Activated T-helper 2 cell treated with anti-CD3 and anti-CD28 coated beads, Interferon-gamma antibody, Interleukin-2, Interleukin-4, amounts not matched to agents 10 μg/mL and 5 μg/mL and 100 μg/mL, durations not matched to agents 14 hours and 24 hours and 36 hours (primary cell): ENCODE measurements at places on chromosomes 16 and 17. TPM values are rescaled to one million over a fixed set of nuclear protein-coding genes. Genes with fewer than 3 reads are reported as not detected.

MSLN gene
- not detected in 2 replicates for total RNA-seq

CACNG5 gene
- not detected in 2 replicates for total RNA-seq

RNF222 gene
- total RNA-seq = not detected in 2 replicates

TBC1D3B gene
- total RNA-seq = 10.0 and 10.8 TPM in 2 replicates

PYY gene
- total RNA-seq = 0.18 TPM in 1 of 2 replicates, not detected in the other

CYGB gene
- not detected in 2 replicates for total RNA-seq

CNTD1 gene
- total RNA-seq = 0.09 TPM in 1 of 2 replicates, not detected in the other

- no peak overlapping the region for H3K4me3 ChIP-seq
- H3K27ac ChIP-seq = no peak overlapping the region
- no peak for DNase-seq
- no peaks in the 10 kb centered on the region for H3K27me3 ChIP-seq
Measured at GRCh38 chr16:73231944-73232554, 184.1 kb upstream of the ZFHX3 start.

DNA sequence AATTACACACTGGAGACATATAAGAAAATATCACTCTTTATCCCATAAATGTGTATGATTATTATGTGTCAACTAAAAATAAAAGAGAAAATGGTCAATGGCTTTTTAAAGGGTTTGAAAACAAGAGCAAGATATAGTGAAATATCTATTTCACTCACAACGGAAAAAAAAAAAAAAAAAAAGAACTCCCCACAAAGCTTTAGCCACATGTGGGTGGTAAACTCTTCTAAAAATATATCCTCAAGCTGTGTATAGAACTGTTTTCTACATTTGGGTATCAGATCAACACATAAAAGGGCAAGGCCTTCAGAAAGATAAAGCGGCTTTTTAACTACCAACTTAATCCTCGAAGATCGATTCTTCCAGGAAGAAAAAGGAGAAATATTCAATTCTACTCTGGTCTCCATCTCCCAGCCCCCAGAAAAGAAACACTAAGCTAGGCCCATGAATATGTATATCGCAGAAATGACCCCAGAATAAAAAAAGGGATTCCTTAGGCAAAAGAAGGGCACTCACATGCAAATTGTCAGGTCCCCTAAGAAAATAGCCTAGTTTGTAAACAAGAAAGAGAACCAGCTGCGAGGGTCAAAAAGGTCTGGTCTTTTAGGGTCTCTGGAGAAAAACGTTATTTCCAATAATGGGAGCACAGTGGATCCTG, 4.4 kb downstream of the LITAF start:
- peak overlapping the region; percentile 71 for H3K4me3 ChIP-seq
- peak overlapping the region; percentile 92 for H3K27ac ChIP-seq
- peaks cover 55% of the 10 kb centered on the region for H3K4me1 ChIP-seq
- no peak for DNase-seq

GRCh38 chr17:73318836-73319235, 7.0 kb upstream of the CDC42EP4 start:
- no peaks in the 10 kb centered on the region for H3K4me1 ChIP-seq
- H3K36me3 ChIP-seq = no peaks in the 10 kb centered on the region
- no peak overlapping the region for H3K27ac ChIP-seq
- no peak overlapping the region for H3K4me3 ChIP-seq
- H3K27me3 ChIP-seq = peaks cover 11% of the 10 kb centered on the region

GRCh38 chr16:84862804-84863480, 43.2 kb downstream of the CRISPLD2 start:
- no peak for DNase-seq
- H3K27me3 ChIP-seq = no peaks in the 10 kb centered on the region
- H3K27ac ChIP-seq = no peak overlapping the region
- no peaks in the 10 kb centered on the region for H3K4me1 ChIP-seq

- H3K36me3 ChIP-seq = peaks cover 60% of the 10 kb centered on the region
- peak overlapping the region; percentile 78 for H3K27ac ChIP-seq
- no peak for DNase-seq
- no peaks in the 10 kb centered on the region for H3K27me3 ChIP-seq
- no peak overlapping the region for H3K4me3 ChIP-seq
- H3K4me1 ChIP-seq = peaks cover 55% of the 10 kb centered on the region
Measured at GRCh38 chr16:69463876-69464275, 39.5 kb downstream of the CYB5B start.

GRCh38 chr17:55202896-55203295, 61.9 kb upstream of the HLF start:
- peaks cover 24% of the 10 kb centered on the region for H3K27me3 ChIP-seq
- H3K4me1 ChIP-seq = no peaks in the 10 kb centered on the region
- no peak overlapping the region for H3K27ac ChIP-seq
- no peak overlapping the region for H3K4me3 ChIP-seq
- DNase-seq = no peak
- no peaks in the 10 kb centered on the region for H3K36me3 ChIP-seq

GRCh38 chr17:3603119-3603869, 5.9 kb downstream of the TRPV1 start:
- H3K36me3 ChIP-seq = peaks cover 12% of the 10 kb centered on the region
- no peak overlapping the region for H3K27ac ChIP-seq
- H3K4me1 ChIP-seq = no peaks in the 10 kb centered on the region
- no peak for DNase-seq

DNA sequence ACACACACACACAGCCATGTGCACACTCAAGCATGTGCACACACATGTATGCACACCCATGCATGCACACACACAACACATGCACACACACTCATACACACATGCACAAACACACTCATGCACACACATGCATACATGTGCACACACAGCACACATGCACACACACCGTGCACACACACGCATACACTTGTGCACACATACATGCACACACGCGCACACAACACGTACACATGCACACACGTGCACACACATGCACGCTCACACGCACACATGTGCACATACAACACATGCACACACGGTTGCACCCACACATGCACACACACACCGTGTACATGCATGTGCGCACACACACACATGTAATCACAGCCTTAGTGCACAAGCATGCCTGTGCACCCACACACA, 230.4 kb upstream of the GSE1 start:
- no peaks in the 10 kb centered on the region for H3K4me1 ChIP-seq
- no peak for DNase-seq
- no peak overlapping the region for H3K4me3 ChIP-seq
- no peaks in the 10 kb centered on the region for H3K27me3 ChIP-seq
- H3K27ac ChIP-seq = no peak overlapping the region

DNA sequence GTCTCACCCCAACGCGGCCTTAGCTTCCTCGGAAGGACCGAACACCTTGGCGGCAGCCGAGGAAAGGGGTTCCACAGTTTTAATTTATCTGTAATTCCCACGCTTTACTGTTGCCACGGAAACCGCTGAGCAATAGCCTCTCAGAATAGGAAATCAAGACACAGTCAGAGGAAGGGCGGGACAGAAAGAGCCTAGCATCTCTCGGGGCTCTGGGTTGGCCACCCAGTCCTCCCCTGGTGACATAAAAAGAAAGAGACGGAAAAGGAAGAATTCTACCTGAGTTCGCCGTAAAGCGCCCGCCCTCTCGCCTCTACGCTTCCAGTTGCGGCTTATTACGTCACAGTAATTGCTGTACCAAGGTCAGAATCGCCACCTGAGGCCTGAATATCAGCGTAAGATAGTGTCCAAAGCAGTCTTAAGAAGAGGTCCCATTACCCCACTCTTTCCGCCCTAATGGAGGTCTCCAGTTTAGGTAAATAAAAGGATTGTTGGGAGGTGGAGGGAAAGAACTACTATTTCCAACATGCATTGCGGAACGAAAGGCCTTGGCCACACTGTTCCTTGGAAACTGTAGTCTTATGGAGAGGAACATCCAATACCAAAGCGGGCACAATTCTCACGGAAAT, 761 bp upstream of the NBR1 start:
- H3K4me3 ChIP-seq = no peak overlapping the region
- H3K36me3 ChIP-seq = peaks cover 12% of the 10 kb centered on the region
- DNase-seq = peak; percentile 89
- no peaks in the 10 kb centered on the region for H3K27me3 ChIP-seq

- no peak overlapping the region for H3K4me3 ChIP-seq
- DNase-seq = no peak
- peaks cover 1% of the 10 kb centered on the region for H3K27me3 ChIP-seq
Measured at GRCh38 chr17:278055-278675, 74.4 kb downstream of the RPH3AL start.
